Stimulated activated CD4-positive, alpha-beta T cell treated with anti-CD3 and anti-CD28 coated beads, Interleukin-1b, Interleukin-23, amount 100 ng/mL, for 24 hours (primary cell): ENCODE measurements at places on chromosomes 5 and 9.

DNA sequence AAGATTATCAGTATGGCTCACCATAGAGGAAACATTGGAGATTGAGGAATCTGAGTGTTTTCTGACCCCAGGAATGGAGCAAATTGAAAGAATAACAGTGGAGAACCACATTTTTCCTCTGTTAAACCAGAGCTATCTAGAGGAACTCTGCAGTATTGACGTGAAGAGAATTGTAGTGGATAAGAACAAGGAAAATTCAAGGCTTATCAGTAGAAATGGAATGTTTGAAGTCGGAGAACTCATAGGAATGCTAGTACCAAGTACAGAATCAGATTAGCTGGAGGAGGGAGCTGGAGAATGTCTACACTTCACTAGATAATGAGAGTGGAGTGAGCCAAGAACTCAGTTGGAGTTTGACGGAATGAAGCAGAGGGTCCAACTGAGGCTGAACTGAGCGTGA is 50.3 kb downstream of the SNCAIP start:
- DNase-seq = no peak

DNA sequence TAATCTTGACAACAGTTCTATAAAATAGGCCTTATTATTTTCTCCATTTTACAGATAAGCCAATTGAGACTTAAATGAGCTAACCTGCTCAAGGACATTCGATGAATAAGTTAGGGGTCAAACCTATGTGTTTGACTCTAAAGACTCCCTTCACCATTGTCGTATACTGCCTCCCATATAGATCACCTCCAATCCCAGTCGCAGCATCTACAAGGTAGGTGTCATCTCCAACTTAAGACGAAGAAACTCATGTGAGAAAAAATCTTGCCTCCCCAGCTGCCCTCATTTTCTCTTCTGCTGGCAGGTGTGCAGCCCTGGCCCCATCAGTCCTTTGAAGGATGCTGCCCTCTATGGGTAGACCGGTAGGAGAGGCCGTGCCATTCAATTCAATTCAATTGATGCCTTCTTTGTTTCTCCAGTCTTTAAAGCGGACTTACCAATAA is 75.2 kb upstream of the SMARCA2 start:
- peak; percentile 8 for DNase-seq

- no peak for DNase-seq
Measured at GRCh38 chr9:124054582-124055227, 43.1 kb downstream of the LHX2 start.

DNA sequence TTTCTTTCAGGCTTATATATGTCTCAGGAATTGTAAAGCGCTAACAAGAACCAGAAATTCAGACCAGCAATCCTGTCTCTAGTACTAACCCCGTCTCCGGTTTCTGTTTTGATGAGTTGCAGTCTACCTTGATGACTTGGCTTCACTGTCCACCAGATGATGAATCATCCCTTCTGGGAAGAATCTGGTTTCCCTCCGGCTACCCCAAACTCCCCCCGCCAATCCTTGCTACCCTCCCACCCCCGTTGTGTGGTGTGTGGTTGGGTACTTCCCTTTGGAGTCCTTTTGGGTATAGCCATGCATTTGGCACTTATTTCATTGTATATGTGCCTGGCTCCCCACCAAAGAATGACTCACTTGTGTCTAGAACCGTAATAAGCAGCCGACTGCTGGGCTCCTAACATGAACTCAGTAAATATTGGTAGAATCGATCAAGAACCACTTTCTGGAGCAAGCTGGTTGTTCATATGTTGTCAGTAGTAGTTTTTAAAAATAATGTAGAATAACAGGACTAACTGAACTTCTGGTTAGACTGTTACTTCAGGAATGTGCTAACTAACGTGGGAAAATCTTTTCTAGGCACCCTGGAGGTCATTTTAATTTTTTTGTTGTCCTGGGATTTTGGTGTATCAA is 8.3 kb upstream of the TGFBI start:
- DNase-seq = peak; percentile 6

DNA sequence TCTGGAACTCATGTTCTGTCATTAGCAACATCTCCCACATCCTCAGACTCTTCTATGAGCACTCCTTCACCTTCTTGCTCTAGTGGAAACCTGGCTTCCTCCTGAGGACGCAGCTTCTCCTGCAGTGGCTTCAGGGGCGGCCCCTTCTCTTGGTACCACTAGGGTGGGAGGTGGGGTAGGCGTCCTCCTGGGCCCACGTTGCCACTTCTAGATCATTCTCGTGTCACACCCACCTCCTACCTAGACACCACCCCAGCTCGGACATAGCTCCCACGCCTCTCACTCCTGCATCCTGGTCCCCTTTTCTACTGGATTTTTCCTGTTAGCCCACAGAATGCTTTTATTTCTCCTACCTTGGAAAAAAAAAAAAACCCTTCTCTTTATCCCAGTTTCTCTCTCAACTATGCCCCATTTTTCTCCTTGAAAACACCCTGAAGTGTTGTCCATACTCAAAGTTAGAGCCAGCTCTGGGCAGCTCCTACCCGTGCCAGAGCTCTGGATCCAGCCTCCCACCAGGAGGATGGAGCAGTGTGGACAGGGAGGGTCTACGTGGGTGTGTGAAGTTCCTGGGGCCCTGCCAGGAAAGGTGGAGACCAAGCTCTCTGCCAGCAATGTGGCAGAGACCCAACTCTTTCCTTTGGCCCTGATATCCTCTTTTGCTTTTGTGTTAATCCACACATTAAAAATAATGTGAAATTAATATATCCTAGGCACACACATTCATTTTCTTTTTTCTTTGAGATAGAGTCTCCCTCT is 179.2 kb downstream of the HSPA4 start:
- no peak for DNase-seq

DNA sequence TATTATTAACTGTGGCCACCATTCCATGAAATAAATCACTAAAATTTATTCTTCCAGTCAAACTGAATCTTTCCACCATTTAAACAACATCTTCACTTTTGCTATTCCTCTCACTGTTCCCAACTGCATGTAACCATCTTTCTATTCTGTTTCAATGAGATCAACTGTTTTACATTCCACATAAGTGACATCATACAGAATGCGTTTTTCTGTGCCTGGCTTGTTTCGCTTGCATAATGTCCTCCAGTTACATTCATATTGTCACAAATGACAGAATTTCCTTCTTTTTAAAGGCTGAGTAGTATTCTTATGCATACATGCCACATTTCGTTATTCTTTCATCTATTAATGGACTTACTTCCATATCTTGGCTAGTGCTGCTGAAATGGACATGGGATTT is 738.2 kb downstream of the SEMA5A start:
- DNase-seq = no peak

DNA sequence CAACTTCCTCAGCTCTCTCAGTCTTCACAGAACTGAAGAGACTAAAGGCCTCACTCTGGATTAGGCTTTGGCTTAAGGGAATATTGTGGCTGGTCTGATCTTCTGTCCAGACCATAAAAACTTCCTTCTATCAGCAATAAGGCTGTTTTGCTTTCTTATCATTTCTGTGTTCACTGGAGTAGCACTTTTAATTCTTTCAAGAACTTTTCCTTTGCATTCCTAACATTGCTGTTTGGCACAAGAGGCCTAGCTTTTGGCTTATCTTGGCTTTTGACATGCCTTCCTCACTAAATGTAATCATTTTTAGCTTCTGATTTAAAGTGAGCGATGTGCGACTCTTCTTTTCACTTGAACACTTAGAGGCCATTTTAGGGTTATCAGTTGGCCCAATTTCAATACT is 88.7 kb upstream of the ACOT12 start:
- no peak for DNase-seq

GRCh38 chr9:110048403-110048975 is 159.5 kb downstream of the C9orf152 start:
- DNase-seq = peak; percentile 83
